Posterior vena cava (tissue), 2 donors: ENCODE measurements at places on chromosomes 1 and 21. TPM values are rescaled to one million over a fixed set of nuclear protein-coding genes. Genes with fewer than 3 reads are reported as not detected.

TGFBR3 gene
- total RNA-seq = 106 TPM

OLFML3 gene
- 109 TPM for total RNA-seq

CLCA4 gene
- not detected for total RNA-seq

VCAM1 gene
- total RNA-seq = 17.3 TPM

TMIGD3 gene
- 7.1 TPM for total RNA-seq

TFF2 gene
- total RNA-seq = not detected

KCNJ6 gene
- not detected for total RNA-seq

ADAM30 gene
- total RNA-seq = not detected

RGS18 gene
- 2.7 TPM for total RNA-seq

SDCCAG8 gene
- total RNA-seq = 40.8 TPM
